ENCODE measurements at places on chromosomes 11 and 22.

DNA sequence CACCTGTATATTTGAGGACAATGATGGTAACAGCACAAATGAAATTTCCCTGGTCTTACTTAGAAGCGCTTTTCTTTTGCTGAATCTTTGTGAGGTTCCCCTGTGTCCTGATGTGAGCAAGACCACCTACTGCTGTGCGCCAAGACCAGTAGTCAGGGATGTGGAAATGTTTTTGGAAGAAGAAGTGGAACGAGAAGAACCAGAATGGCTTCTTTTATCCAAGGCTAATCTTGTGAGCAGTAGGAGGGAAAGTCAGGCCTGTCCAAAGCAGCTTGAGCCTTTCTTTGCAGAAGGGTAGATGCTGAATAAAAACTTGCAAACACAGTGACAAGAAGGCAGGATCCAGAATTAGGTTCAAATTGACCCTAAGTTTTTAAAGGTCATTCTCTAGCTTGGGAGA lies 223.0 kb downstream of the FAT3 start:
- DNase-seq = no peak

GRCh38 chr11:3738241-3738640 lies 59.1 kb downstream of the NUP98 start:
- DNase-seq = no peak

DNA sequence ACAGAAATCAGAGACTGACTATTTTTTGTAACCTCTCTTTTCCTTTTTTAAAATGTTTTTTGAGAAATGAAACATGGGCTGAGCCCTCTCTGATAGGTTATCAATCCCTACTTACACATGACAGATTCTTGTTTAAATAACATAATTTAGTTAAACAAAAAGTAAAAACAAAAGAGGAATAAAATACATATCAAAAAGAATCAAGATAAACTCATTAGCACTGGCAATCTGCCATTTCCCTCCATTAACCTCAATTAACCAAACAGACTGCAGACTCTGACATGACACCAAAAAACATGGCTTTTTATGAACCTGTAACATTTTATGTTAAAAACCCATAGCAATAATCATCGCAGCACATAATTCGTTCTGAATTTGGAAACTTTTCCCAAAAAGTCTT lies 284.4 kb upstream of the MTNR1B start:
- no peak for DNase-seq

- DNase-seq = no peak
Measured at GRCh38 chr22:50524676-50525103, 708 bp downstream of the SCO2 start.

- no peak for DNase-seq
Measured at GRCh38 chr11:45486461-45486860, 179.0 kb downstream of the CHST1 start.

DNA sequence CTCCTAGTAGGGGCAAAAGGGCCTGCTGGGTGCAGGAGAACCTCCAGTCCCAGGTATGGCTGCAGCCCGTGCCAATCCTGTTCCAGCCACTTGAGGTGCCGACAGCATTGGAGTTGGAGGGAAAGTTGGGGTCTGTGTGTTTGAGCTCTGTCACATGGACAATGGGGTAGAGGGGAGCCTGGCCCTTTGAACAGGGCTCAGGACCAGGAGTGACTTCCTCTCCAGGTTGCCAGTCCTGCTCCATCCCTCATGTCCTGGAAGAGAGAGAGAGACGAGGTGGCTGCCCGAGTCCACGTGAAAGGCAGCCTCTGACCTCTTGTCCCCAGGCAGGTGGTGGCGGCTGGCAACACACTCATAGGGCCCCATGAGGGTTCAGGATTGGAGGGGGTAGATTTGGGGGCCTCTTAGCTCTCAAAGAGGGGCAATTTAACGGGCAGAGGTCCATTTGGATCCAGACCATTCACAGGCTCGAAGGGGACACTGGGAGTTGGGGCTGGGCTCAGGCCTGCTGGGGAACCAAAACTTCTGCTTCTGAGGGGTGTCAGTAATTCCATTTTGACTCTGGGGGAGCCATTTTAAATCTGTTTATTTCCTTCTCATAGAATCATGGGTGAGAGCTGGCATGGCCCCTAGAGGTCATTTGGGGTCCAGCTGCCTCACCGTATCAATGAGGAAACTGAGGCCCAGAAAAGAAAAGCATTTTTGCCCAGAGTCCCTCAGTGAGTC lies 4.1 kb downstream of the ADORA2A start:
- DNase-seq = no peak

- no peak for DNase-seq
Measured at GRCh38 chr11:124865902-124866851, 945 bp downstream of the ROBO3 start.

GRCh38 chr11:121656328-121657090 lies 203.7 kb upstream of the SORL1-AS1 start:
- no peak for DNase-seq

DNA sequence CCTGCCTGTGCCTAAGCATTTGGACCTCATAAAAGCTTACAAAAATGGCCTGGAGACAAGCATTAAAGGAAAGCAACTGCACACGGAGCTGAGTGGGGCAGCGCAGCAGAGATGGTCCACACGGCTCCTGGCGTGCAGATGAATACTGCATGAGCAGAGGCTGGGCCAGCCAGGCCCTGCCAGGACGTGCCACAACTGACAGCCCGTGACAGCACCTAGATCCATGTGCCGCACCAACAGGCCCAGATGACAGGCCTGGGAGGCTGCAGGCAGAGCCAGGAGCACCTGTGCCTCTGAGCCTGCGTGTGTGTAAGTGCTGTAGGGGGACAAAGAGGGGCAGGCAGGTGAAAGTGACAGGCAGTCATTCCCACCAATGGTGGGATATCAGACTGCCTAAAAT lies 33.4 kb downstream of the MICAL3 start:
- DNase-seq = no peak

DNA sequence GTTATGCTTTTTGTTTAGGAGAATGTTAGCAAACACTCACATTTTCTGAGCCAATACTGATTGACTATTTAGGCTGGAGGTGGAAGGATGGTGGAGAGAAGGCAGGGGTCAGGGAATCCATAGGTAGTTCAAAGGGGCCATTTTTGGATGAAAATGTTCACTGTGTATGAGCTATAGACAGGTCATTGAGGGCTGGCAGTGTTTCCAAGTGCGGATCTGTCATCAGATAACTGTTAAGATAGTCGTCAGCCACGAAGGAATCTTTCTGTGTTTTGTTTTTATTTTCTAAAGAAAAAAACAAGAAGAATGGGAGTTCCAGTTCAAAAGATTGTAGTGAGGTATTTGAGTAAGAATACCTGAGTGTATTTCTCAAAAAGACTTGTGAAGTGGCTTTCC lies 3.1 kb downstream of the KCNJ5 start:
- no peak for DNase-seq

DNA sequence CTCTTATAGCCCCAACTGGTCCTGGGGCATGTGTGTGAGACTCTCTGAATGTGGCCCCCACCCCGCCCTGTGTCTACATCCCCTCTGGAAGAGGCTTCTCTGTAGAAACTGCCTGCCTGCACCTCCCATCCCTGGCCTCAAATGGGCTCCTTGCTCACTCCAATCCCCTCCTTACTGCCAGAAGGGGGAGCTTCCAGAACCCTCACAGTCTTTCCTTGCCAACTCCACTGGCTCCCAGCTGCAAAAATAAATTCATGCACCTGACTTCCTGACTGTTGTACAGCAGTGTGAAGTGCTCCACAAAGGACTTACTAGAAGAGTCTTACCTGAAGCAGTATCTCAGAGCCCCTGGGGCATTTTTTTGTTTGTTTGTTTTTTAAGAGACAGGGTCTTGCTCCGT lies 15.2 kb upstream of the SERPIND1 start:
- DNase-seq = no peak

- no peak for DNase-seq
Measured at GRCh38 chr11:65501186-65501471, 2.3 kb downstream of the MALAT1 start.

DNA sequence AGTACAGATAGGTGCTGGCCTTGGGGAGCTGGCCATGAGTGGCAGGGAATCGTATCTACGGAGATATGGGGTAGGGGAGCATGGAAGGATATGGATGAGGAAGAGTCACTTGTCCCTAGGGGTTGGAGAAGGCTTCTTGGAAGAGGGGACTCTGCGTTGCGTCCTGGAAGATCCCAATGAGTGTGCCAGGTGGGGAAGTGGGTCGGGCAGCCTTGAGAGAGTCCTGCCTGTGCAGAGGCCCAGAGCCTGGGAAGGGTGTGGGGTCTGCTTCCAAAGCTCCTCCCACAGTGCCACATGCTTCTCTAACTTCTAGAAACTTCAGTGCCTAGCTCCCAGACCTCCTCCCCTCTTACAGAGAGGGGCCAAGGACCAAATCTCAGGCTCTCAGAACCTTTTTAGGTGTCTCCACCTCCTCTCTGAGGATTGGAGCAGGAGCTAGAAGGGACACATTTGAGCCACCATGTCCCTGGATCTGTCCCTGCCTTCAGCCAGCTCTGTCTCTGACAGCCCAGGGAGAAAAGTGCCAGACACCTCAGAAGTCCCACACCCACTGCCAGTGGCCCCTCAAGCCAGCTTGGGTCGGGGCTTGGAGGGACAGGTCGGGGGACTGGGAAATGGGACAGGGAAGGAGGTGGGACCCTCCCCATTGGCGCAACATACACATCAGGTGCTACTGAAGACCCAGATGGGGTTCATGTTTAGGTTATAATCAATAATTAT lies 11.0 kb downstream of the RHBDD3 start:
- DNase-seq = no peak

Data from stimulated activated CD4-positive, alpha-beta T cell treated with anti-CD3 and anti-CD28 coated beads, Interleukin-1b, Interleukin-23, amount 100 ng/mL, for 1 hour (primary cell).